ENCODE measurements at places on chromosomes 6 and 20. TPM values are rescaled to one million over a fixed set of nuclear protein-coding genes. Genes with fewer than 3 reads are reported as not detected.
A peak's percentile ranks its signal among the peaks of the same experiment; 100 is the strongest.

- DNase-seq, result no peak
These were observed 14.0 kb downstream of the TPD52L2 start for GRCh38 chr20:63878899-63879663.

DNA sequence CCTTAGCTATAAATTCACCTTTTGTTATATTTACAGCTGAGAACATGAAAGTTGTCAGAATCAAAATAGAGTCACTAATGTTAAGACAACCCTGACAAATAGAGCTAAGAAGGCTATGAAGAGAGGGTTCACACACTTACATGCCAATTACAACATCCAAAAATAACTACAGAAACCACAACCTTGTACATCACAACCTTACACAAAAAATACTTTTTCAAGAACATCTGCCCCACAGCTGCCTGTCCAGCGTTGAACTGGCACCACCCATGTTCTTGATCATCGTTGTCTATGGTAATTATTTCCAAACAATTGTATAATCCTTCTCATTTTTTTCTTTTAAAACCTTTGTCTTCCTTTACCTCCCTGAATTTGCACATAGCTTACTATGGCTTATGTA is 231.2 kb upstream of the FKBP1C start:
- no peak for DNase-seq

- DNase-seq, result no peak
These were observed 229.8 kb downstream of the COL12A1 start for GRCh38 chr6:74976026-74976425.

GRCh38 chr6:106360989-106361430 is 493 bp downstream of the CRYBG1 start:
- no peak for DNase-seq

- peak; percentile 17 for DNase-seq
These were observed 800 bp downstream of the RWDD2A start for GRCh38 chr6:83193747-83194566.

Gene CASS4
- total RNA-seq, result 14.9 TPM

Gene ELMO2
- 36.2 TPM for total RNA-seq

GRCh38 chr20:58696411-58696961 is 3.9 kb downstream of the NPEPL1 start:
- no peak for DNase-seq

GRCh38 chr6:56655249-56655648 is 12.6 kb upstream of the DST start:
- DNase-seq, result peak; percentile 64

DNA sequence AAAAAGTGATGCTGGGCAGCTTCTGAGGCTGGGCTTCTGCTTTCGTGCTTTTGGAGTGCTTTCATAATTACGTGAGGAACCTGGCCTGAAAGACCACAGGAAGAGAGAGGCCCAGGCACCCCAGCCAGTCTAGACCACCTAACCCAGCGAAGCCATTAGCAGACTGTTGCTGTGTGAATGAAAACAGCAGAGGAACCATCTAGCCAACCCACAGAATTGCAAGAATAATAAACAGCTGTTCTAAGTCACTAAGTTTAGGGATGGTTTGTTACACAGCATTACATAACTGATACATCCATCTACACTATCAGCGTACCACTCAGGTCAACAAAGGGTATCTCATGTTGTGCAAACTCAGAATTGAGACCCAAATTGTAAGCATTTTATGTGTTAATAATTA is 34.5 kb downstream of the FGD2 start:
- DNase-seq, result no peak

- DNase-seq, result no peak
These were observed 1006.0 kb downstream of the KIF16B start for GRCh38 chr20:15567219-15567618.

Gene KIF13A
- 65.0 TPM for total RNA-seq

GRCh38 chr6:27757307-27757706 is 154.9 kb downstream of the OR2B2 start:
- peak; percentile 11 for DNase-seq

Gene BTNL2
- not detected for total RNA-seq

Gene TPBG
- total RNA-seq, result 24.9 TPM

Gene CNBD2
- total RNA-seq, result 2.6 TPM

- peak; percentile 87 for DNase-seq
These were observed 30.6 kb upstream of the ZNF184 start for GRCh38 chr6:27503436-27504030.

DNA sequence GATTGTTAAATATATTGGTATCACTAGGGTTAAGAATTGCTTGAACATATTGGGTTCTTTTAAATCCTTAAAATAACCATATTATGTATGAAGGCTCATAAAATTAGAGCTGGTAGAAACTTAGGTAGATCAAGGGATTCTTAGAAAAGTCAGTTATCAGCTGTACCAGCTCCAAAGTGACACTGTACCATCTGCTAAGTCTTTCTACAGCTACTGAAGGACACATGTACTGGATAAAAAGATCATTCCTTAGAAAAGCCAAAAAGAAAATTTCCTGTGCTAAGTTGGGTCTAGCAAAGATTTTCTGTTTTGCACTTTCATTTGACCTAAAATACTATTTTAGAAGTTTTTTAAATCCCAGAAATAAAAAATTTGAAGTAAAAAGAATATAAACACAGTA is 130.4 kb downstream of the CD164 start:
- no peak for DNase-seq

DNA sequence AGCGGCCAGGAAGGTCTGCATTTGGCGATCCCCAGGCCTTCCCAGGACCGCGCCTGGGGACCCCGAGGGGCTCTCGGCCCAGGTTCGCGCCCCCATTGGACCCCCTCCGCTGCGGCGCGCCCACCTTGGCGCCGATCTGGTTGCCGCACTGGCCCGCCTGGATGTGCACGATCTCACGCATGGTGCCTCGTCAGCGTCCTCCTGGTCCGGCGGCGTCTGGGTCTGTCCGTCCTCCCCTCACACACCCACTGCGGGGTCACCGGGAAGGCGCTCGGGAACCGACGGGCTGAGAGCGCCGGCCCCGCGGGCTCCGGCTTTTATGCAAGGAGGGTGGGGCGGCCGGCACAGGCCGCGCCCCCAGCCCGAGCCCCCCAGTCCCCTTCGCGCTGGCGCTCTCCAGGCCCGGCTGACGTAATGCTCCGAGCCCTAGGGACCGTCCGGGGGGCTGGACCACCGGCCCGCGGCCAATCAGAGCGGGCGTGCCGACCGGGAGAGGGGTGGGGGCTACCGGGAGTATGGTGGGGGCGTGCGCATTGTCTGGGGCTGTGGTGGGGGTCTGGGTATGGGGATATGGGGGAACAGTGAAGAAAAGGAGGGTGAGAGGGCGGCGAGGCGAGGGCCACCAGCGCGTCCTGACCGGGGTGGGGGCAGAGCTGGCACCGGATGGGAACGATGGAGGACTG is at the start of gene TUBB2B:
Gene TUBB2B (minus strand): TSS at position 291 of the 683 bp plus-strand sequence. CDS start 110 bp downstream, at position 181.
- DNase-seq, result peak; percentile 63

- no peak for DNase-seq
These were observed 109.6 kb upstream of the FRMD1 start for GRCh38 chr6:168188369-168189199.

- DNase-seq, result no peak
These were observed 187.1 kb downstream of the EYA4 start for GRCh38 chr6:133428295-133428694.

DNA sequence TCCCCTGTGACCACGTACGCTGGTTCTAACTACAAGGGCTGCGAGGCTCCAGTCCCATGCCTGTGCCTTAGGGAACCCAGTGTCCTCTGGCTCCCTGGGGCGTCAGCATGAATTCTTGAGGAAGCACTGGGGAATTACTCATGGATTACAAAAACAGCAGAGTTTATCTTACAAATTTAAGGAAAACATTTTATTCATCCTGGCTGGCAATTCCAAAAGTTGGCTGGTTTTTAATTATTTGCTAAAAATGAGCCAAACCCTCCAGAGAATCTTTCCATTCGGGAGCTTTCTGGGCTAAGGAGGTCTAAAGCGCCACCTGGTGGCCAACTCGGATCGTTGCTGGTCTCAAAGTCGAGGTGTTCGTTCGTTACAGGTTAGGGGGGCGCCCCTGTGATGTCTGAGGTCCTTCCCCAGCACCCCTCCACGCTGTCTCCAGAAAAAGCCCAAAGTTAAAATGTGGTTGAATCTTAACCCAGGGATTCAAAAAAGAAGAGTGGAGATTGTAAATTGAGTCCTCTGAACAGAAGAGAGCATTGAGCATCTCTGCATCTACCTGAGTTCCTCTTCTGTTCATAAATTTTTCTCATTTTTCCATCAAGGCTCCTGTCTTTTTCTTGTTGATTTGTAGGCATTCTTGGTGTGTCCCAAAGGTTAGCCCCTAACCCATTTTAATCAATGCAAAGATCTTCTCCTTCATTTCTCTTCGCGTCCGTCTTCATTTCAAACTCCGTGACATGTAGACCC is 99.4 kb downstream of the BFSP1 start:
- peak; percentile 64 for DNase-seq

GRCh38 chr6:159961528-159961927 is 7.4 kb upstream of the IGF2R start:
- DNase-seq, result peak; percentile 21
